Panc1 (cell line): ENCODE measurements at places on chromosomes 7 and 10.

- DNase-seq: no peak
Observed at GRCh38 chr10:34139559-34139958, 675.5 kb downstream of the PARD3 start.

GRCh38 chr7:143363016-143363937 is 764 bp upstream of the FAM131B start:
- DNase-seq: no peak

DNA sequence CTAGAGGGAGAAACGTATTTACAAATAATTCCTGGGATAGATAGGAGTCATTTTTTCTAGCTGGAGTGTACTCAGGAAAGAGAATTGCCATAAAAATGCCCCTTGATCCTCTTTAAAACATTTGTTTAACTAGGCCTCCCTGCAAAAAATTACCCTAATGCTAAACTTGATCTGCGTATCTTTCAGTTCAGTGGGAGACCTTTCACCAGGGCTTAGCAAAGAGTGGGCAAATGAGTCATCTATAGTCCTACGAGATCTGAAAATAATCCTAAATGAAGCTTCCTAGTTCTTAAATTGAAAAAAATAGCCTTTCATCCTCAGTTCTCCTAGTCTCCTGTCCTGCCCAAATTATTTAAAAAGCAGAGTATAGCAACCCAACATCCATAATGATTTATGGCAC is 198.6 kb upstream of the FRMD4A start:
- DNase-seq: no peak

DNA sequence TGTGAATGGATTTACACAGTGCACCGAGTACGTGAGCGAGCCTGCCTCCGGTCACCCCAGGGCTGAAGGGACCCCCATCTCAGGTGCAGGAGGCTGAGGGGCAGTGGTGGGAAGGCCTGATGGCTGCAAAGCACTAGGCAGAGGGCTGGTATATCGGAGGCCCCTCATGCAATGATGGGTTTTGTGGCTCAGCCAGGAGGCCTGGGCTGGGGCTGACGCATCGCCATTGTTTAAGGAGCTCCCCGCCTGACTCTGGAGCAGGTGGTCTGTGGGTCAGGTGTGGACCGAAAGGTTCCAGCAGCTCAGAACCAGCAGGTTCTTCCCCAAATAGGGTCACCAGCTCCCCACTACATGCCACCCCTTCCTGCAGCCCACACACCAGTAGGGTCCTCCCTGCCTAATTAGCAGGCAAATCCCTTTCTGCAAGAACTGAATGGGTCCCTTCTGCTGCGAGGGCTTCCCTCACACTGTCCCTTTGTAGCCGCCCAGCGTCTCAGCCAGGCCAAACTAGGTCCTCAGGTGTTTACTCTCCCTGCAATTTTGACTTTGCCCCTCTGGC is 33.0 kb downstream of the OAT start:
- DNase-seq: no peak

DNA sequence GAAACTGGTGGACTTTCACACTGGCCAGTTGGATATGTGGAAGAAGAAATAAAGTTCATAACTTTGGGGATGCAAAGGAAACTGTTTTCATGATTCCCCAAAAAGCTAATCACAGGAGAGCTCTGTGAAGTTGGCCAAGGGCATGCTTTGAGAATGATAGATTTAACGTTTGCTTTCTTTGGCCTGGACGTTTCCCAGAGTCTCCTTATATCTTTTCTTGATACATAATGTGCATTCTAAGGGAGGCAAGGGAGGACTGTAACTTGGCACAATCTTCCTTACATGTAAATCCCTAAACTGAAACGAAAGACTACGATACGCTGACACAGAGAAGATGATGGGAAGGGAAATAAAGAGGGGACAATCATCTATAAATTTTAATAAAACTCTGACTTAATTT is 176.5 kb upstream of the INHBA start:
- no peak for DNase-seq

GRCh38 chr10:95836610-95837355 is 71.0 kb upstream of the CC2D2B start:
- DNase-seq: no peak

DNA sequence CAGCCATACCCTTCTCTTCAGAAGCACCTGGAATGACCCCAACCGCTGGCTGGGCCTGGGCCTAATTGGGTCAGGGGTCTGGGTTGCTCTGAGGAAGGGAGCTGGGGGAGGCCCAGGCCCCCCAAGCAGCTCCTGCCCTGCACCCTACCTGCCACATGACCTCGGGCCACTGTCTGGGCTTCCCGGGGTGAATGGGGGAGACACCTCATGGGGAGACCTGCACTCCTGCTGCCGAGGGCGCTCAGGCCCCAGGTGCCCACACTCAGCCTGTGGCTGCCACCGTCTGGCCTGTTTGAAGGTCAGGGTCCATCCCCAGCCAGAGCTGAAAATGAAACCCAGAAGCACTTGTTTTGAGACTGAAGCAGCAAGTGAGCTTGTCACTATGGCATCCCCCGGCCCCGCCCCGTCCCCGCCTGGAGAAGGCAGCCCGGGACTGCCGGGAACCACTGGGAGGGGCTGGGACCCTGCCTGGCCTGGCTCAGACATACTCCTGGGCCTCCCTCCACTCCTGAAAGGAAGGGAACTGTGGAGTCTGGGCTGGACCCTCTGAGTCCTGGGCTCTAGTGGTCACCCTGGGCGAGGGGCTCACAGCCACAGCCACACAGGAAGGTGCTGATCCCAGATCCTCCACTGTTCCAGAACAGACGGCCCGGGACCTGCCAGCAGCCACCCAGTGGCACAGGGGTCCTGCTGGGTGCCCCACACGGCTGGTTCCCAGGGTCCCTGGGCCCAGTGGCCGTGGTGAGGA is 7.4 kb upstream of the MICALL2 start:
- DNase-seq: no peak

- no peak for DNase-seq
Observed at GRCh38 chr10:118408181-118408580, 66.1 kb upstream of the FAM204A start.

DNA sequence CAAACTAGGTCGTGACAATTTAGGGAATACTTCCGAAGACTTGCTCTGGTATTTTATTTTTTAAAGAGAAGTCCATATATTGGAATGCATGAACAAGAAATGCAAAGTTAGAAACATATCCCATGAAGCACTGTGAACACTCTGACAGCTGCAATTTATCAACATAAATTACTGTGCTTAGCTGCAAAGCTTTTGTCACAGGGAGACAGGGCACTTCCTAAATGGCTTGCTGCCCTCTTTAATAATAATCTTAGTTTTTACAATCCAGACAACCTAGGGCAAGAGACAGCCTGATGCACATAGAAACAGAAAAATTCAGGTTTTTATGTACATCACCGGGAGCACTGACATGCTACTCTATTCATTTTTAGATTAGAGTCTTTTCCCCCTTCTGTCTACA is 78.3 kb upstream of the NOBOX start:
- no peak for DNase-seq

GRCh38 chr10:66572700-66573099 is 353.1 kb upstream of the LRRTM3 start:
- no peak for DNase-seq

DNA sequence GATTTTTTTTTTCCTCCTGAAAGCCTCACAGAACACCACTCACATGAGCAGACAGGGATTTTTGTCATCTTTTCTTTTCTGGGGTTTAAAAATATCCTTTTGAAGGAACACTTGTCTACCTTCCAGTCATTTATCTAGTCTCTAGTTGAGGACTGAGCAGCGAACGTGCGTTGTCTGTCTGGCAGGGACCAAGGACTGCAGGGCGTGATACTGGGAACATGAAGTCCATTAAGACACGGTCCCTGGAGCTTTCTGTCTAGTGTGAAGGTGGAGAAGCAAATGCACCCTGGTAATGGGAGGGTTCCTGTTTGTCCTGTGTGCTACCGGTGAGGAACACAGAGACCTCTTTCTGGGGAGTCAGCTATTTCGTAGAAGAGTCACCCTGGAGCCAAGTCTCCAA is 207.4 kb downstream of the TMEM178B start:
- DNase-seq: no peak

DNA sequence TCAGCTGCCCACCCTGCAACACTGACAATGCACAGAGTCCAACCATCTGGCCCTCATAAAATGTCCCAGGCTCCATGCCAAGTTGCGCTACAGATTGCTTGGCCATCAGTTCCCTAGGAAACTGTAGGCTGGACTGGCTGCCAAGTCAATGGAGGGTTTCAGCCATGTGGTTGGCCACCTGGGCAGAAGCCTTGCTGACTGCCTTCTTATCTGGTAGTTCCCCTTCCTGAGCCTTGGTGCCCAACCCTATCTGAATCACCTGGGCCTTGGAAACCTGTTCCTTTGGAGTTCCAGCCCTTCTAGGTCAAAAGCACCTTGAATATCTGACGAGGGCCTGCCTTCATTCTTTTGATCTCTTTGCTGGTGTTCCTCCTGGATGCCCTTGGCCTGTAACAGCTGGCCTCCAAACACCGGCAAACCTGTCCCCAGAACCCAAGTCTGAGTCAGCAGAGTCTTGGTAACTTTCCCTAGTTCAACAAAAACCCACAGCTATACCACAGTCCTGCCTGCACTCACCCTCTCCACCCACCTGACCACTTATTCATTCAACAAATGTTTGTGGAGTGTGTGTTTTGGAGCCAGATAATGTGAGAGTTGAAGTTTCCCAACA is 37.4 kb upstream of the KDM7A start:
- no peak for DNase-seq

GRCh38 chr10:7610026-7610425 is 56.7 kb downstream of the ITIH5 start:
- DNase-seq: no peak

GRCh38 chr7:135728136-135728669 is at the start of gene SLC13A4:
Gene SLC13A4, minus strand, starts transcription at chr7:135728186. Its CDS starts 690 bp downstream, at chr7:135727496.
- no peak for DNase-seq

GRCh38 chr7:778968-779451 is 51.9 kb upstream of the PRKAR1B start:
- no peak for DNase-seq

DNA sequence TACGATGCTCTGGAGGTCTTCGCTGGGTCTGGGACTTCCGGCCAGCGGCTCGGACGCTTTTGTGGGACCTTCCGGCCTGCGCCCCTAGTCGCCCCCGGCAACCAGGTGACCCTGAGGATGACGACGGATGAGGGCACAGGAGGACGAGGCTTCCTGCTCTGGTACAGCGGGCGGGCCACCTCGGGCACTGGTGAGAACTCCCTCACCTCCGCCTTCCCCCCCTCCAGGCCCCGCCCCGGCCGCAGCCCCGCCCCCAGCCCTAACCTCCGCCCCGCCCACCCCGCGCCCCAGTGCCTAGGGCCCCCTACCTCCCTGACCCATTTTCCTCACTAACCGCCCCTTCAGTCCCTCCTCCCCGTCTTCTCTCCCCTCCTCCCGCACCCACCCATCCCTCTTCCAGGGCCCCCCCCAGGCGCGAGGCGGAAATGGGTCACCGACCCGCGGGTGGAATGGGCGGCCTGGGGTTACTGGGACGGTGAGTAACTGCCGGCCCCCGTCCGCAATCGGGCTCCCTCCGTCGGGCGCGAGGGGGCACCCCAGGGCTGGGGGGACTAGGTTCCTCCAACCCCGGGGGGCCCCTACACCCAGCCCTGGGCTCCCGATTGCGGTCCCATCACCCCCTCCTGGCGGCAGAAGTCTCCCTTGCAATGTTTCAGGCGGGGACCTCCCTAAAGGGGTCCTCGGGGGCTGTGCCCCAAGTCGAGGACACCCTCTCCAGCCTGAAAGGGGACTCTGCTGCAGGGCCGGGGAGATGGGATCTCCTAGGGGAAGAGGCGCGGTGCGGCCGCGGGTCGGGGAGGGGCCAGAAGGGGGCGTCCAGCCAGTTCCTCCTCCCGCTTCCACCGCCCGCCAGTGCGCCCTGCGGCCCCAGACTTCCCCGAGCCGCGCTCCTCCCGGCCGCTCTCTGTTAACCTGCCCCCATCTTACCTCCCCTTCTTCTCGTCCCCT is 2.1 kb downstream of the PCOLCE start:
- DNase-seq: no peak

GRCh38 chr7:70134029-70134770 is 535.9 kb downstream of the AUTS2 start:
- no peak for DNase-seq

DNA sequence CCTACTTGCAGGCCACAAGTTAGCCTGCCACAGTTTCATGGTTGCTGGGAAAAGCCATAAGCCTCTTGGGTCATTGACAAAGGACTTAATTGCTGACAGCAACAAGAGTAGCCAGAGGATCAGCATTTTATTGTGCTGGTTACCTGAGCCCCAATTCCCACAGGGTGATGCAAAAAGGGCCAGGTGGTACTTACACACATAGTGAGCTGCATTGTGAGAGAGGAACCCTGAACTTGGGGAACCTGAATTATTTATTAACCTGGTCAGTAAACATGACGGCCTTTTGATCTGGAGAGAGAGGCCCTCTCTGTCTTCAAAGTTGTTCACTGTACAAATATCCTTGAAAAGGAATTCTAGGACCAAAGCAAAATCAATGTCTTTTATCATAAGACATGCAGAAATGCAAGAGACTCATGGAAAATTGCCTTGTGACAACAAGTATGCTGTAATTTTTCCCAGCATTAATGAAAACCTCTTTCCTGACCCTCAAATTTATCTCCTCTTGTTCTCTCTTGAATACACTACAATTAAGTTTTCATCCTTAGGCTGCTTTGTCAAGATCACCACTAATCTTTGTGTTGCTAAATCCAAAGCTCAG is 102.9 kb upstream of the PHYHIPL start:
- DNase-seq: no peak
